ENCODE measurements at places on chromosomes 11 and 22.

DNA sequence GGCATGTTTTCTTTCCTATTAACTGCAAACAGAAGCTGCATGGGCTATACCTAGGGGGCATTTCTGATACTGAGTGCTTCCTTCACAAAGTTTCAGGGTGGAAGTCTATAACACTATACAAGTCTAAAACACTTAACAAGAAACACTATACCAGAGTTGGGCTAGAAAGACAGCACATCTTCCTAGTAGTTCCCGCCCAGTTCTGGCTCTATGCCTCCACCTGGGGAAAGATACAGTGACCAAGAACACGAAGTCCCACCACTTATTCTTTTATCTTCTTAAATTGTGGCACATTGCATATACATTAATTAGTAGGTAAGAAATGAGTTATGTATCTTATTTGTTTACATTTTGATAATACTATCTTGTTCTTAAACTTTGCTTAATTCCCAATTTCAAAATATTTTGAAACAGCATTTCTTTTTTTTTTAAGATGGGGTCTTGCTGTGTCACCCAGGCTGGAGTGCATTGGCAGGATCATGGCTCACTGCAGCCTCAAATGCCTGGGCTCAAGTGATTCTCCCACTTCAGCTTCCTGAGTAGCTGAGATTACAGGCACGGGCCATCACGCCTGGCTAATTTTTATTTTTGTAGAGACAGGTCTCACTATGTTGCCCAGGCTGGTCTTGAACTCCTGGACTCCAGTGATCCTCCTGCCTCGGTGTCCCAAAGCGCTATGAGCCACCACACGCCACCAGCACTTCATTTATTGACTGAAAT lies 18.2 kb upstream of the NDUFC2 start:
- DNase-seq: no peak

GRCh38 chr11:6327806-6328205 lies 7.5 kb upstream of the CAVIN3 start:
- no peak for DNase-seq

- no peak for DNase-seq
Observed at GRCh38 chr11:7609521-7609920, 63.8 kb downstream of the CYB5R2 start.

GRCh38 chr11:124670732-124671131 lies 2.8 kb downstream of the SIAE start:
- DNase-seq: no peak

- no peak for DNase-seq
Observed at GRCh38 chr11:129440028-129440713, 64.5 kb downstream of the BARX2 start.

DNA sequence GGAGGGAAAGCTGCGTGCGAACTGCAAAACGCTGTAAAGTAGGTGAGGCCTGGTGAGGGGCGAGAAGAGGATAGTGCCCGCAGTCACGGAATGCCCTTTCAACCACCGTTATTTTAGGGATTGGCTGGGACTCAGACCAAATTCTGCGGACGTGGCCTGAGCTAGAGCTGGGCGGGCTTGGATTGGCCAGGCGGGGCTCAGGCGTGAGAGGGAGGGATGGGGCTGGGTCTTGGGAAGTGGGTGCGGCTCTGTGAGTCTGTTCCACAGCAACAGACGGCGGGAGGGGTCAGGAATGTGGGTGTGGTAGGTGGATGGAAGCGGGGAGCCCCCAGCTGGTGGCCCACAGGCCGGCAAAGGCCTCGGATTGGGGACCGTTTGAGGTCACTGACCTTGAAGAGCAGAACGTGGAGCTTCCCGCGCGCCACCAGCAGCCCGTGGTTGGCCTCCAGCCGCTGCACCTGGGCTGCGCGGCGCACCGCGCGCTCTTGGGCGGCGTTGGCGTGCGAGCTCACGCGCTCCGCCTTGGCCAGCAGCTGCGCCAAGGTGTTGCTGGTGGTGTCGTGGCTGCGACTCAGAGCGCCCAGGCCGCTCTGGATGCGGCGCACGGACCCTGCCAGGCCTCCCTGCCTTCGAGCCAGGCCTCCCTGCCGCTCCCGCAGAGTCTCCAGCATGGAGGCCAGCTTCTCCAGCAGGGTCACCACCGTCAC lies 444 bp downstream of the CAVIN3 start:
- DNase-seq: peak; percentile 45

Data from activated CD4-positive, CD25-positive, alpha-beta regulatory T cell treated with anti-CD3 and anti-CD28 coated beads, Interleukin-2, amount 50 U/mL, for 72 hours (primary cell).